Endothelial cell of umbilical vein (primary cell): ENCODE measurements at places on chromosomes 2 and 18. TPM values are rescaled to one million over a fixed set of nuclear protein-coding genes. Genes with fewer than 3 reads are reported as not detected.

Gene DUSP19
- polyA plus RNA-seq = 0.53 and 0.69 TPM in 2 replicates

Gene PTPRN
- polyA plus RNA-seq = not detected in 2 replicates

DNA sequence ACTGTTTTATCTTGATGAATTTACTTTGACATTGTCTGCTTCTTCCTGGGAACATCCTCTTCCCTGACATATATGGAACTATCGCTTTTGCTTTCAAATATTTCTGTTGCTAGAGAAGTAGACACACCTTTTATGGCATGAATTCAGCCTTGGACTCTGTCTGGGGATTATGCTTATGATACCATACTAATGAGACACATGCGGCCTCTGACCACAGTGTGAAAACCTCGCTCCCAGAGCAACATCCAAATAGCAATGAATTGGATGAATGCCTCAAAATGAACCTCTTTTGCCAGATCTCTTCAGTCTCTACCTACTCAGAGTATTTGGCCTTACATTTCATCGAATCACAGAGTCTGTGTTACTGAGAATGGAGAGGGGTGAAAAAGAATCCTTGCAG is 70.9 kb downstream of the PIEZO2 start:
- no peak for DNase-seq

Gene C2orf78
- polyA plus RNA-seq = not detected in 2 replicates

DNA sequence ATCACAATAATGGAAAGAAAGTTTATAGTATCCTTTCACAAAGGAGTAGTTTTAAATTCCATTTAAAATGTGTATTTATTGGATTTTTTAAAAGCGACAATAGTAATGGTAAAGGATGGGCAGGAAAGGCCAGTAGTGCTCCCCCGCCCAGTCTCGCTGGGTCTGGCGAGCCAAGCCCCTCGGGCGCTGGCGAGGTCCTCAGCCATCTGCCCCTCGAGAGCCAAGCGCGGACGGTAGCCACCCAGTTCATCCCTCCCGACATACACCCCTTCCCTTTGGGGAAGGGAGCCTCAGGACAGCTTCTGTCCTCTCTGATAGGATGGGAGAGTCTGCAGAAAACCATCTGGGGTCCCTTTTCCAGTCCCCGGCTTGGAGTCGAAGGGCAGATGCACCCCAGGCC is 45.2 kb downstream of the BOLA3 start:
- no peak for DNase-seq

GRCh38 chr2:224778474-224778877 is 62.3 kb upstream of the CCDC195 start:
- DNase-seq = peak; percentile 83

Gene TRIM54
- 1.6 and 1.7 TPM in 2 replicates for polyA plus RNA-seq

Gene USP40
- polyA plus RNA-seq = 32.2 and 36.1 TPM in 2 replicates

Gene NT5DC4
- polyA plus RNA-seq = not detected in 2 replicates
